ENCODE measurements at places on chromosomes 6 and 20.

GRCh38 chr6:10418862-10419748 is 4.2 kb upstream of the TFAP2A start:
- no peak for DNase-seq

DNA sequence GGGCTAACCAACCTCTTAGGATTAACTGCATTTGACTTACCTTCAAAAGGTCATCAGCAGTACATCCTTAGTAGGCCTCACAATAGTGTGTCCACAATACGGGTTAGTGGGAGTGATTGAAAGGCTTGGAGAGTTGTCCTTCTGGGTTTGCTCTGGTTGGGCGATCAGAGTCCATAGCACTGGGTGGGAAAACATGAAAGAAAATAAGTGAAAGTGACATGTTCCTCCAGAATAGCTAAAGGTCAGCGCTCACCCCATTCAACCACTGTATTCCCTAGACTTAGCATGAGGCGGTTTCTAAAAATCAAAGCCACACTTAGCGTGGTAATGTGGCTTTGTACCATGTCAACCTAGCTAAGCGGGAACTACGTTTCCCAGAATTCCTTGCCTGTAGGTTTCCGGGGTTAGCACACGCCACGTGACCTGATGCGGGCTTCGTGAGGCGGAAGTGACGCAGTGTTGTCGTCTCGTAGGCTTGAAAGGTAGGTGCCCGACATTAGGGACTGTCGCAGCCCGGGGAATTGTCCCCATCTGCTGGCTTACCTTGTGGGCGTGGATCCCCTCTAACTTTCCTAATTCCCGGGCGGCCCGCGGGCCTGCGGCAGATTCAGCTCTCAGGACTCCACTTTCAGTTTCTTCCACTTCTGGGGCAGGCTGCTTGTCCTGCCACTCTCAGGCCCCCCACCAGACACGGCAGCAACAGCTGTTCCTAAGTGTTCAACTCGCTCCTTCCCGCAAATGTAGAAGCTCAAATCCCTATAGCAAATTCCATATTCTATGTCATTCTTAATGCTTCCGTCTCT is 19.8 kb upstream of the SCP2D1 start:
- DNase-seq, result peak; percentile 94

GRCh38 chr6:134235937-134236751 is 81.8 kb downstream of the SGK1 start:
- DNase-seq, result peak; percentile 69

- no peak for DNase-seq
These were observed 25.9 kb downstream of the ACSS1 start for GRCh38 chr20:25032065-25032477.

- DNase-seq, result no peak
These were observed 232.4 kb upstream of the FOXQ1 start for GRCh38 chr6:1079525-1079924.

- DNase-seq, result no peak
These were observed 7.2 kb upstream of the PLEKHG1 start for GRCh38 chr6:150592377-150592995.

- DNase-seq, result no peak
These were observed 104.3 kb downstream of the FARS2 start for GRCh38 chr6:5365436-5366195.

DNA sequence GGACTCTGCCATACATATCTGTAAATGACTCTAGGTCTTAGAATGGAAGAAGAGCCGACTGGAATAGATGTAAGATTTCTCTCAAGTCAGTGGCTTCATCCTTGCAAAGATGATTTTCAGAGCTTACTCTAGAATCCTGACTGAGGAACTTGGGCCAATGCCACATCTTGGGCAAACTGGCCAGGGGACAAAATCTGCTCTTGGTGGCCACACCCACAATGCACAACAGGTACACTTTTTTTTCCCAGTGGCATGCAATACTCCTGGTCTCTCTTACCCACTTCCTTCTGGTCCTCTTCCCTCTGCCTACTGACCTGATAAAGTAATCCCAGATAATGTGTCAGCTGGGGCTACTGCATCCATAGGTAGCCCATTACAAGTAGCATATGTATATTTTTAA is 13.4 kb downstream of the CLIC5 start:
- no peak for DNase-seq

- DNase-seq, result peak; percentile 68
These were observed at the start of gene HFE for GRCh38 chr6:26087284-26088115. Gene HFE, plus strand, starts transcription at chr6:26087429. Its CDS starts 12 bp downstream, at chr6:26087441.

GRCh38 chr6:41047745-41048732 is 5.0 kb upstream of the APOBEC2 start:
- no peak for DNase-seq
